Stimulated activated naive CD8-positive, alpha-beta T cell treated with anti-CD3 and anti-CD28 coated beads, Interleukin-15, Interleukin-2, amounts not matched to agents 100 U/mL and 50 U/mL, for 24 hours (primary cell): ENCODE measurements at places on chromosomes 1 and 21.

DNA sequence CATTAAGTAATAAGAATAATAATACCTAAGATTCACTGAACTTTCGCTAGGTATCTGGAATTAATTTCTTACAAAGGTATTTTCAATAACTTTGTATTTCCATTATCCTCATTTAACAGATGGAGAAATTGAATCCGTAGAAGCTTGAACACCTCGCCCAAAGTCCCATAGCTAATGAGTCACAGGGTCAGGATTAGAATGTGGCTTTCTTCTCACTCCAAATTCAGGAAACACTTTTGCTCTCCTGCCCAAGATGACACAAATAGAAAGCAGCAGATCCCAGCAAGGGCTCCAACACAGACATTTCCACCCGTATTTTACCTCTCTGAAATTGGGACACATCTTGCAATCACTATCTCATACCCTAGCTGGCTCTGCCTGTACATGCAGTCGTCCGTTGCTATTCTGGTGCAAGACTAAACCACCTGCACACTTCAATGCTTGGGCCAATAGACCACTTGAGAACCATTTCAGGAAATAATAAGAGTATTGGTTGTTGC lies 125.9 kb upstream of the GREM2 start:
- DNase-seq = no peak

GRCh38 chr1:1954831-1955441 lies 35.9 kb upstream of the TMEM52 start:
- peak; percentile 52 for DNase-seq

DNA sequence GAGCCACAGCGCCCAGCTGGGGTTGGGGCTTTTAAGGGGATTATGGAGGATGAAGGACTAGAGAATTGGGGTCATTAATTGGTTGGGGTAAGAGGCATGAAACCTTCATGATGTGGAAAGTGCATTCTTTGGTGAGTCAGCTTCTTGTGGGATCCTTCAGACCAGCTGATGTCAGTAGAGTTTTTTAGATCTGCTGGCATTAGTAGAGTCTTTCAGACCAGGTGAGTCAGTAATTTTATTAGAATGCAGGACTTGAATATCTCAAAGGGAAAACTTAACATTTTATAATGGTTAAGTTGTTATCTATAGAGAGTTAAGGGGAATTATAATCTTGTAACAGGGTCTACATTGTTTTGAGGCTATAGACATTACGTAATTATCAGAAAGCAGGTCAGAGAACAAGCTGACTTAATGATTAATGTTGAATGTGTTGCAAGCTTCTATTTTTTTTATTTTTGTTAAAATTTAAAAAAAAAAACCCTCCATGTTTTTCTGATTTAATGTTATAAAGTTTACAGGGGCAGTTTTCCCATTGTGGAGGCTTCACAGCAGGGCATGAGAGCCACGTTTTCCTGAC lies 160.9 kb upstream of the FMN2 start:
- DNase-seq = no peak

GRCh38 chr1:111734426-111734825 lies 4.8 kb downstream of the INKA2 start:
- no peak for DNase-seq
